NCI-H1092 treated with DMSO at 0.1 percent for 48 hours (cell line): ENCODE measurements at places on chromosomes 16 and 17.

DNA sequence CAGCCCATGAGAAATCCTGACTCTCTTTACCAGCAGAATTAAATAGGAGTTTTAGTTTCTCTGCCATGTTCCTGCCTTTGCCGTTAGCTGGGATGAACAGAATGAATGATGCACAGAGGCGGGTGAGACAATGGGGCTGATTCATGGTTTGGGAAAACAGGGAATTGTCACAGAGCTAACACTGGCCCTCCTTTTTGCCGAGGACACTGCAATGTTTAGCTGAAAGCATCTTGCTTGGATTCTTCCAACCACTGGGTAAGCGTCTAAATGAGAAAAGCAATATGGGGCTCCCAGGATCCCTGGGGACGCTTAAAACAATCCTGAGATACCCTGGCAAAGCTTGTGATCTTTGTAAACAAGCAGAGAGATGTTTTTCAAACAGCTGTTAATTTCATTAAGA lies 12.8 kb upstream of the PAFAH1B1 start:
- DNase-seq, result no peak

DNA sequence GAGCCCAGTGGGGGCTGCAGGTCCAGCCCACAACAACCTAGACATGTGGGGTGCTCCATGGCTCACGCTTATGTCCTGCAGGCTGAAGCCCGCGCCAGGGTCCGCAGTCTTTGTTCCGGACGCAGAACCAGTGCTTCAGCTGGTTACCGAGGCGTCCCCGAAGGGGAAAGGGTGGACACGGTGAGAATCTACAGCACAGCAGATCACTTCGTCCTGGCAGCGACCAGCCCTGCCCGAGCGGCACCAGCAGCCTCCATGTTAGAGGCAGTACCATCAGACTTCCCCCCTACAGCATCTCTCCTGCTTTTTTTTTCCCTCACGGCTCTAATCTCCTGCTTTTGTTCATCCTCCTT lies 1736.4 kb downstream of the TP53TG3F start:
- no peak for DNase-seq

GRCh38 chr17:59292174-59292523 lies 39.3 kb upstream of the YPEL2 start:
- no peak for DNase-seq

DNA sequence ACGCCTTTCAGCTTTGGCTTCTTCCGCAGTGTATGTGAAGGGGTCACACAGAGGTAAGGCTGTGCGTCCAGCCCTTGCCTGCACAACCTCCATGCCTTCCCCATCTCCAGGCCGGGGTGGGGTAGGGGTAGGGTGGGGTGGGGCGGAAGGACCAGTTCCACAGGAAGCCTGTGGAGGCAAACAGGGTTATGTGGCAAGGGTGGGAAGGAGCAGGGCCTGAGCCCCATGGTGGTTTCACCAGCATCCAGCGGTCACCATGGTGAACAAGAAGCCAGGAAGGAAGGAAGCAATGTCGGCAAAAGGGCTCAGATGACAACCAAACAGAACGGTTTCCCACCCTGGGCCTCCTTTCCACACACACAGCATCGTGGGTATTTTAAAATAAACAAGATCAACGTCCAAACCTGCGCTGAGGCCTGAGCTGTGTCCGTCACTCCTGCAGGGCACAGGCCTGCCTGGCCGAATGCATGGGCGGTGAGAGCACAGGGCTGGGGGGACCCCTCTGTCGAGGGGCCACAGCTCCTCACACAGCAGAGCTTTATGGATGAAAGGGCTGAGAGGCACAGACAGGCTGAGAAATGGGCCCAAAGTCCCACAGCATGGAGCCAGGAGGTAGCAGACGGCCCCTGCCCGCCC lies 80.5 kb downstream of the ZNF778 start:
- DNase-seq, result no peak

- no peak for DNase-seq
Measured at GRCh38 chr16:65375651-65376050, 253.8 kb upstream of the CDH11 start.

DNA sequence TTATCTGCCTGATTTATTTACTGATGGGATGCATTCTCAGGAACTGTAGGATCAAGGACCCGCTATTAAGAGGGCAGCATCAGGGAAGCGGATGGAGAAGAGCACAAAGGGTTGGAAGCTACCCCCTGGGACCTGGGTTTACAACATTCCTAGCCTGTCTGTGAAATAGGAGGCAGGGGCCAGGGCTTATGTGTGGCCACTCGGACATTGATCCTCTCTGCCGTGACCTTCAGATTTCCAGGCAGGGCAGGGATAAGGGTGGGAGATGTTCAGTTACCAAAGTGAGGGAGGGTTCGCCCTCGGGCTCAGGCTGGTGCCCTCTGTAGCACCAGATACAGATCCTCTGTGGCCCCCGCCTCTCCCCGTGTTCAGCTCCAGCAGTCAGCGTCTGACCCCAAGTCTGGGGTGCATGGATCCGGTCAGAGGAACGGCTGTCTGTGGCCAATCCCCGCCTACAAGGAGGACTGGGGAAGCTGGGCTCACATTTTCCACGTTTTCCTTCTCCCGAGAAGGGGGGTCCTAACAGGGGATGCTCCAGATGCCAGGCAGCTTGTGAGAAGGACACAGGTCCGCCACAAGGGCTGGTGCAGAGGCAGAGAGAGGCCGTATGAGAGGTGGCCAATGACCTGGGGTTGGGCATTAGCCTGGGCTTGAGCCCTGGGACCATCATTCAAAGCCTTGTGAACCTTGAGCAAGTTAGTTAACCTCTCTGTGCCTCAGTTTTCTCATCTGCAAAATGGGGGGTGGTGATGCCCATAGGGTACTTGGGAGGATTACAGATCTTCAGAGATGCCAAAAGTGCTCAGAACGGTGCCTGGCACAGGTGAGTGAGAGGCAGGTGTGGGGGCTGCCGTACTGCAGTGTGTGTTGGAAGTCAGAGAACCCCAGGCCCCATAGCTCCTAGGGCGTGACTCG lies 48.3 kb downstream of the ATP2C2 start:
- DNase-seq, result no peak

DNA sequence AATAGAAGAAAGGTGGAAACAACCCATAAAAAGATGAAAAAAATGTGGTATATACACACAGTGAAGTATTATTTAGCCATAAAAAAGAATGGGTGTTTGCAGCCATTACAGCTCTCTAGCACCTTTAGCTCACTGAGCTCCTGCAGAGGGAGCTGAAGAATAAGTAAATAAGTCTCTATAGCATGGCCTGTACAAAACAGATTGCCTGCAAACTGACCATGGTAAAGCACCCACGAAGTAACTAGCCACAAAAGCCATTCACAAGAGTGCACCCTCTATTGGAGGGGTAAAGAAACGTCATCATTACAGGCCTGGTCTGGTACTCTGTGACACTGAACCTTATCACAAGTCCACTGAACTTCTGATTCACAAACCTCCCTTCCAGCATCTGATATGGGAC lies 76.3 kb downstream of the USP32 start:
- DNase-seq, result no peak

DNA sequence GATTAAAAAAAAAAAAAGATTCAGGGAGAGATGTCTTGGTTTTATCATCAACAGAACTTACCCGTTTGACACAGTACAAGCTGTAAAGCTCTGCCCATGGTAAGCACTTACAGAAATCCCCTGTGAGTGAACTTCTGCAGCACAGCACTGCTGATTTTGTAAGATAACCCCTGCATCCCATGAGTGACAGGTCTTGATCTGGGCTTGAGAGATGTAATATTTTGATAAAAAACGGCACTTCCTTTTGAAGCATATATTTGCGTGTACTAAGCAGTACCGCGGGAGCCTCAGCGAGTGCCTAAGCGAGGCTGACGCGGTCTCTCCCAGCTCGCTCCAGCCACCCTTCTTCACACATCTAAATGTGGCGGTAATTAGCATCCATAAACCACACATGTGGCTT lies 50.5 kb downstream of the IKZF3 start:
- DNase-seq, result no peak

DNA sequence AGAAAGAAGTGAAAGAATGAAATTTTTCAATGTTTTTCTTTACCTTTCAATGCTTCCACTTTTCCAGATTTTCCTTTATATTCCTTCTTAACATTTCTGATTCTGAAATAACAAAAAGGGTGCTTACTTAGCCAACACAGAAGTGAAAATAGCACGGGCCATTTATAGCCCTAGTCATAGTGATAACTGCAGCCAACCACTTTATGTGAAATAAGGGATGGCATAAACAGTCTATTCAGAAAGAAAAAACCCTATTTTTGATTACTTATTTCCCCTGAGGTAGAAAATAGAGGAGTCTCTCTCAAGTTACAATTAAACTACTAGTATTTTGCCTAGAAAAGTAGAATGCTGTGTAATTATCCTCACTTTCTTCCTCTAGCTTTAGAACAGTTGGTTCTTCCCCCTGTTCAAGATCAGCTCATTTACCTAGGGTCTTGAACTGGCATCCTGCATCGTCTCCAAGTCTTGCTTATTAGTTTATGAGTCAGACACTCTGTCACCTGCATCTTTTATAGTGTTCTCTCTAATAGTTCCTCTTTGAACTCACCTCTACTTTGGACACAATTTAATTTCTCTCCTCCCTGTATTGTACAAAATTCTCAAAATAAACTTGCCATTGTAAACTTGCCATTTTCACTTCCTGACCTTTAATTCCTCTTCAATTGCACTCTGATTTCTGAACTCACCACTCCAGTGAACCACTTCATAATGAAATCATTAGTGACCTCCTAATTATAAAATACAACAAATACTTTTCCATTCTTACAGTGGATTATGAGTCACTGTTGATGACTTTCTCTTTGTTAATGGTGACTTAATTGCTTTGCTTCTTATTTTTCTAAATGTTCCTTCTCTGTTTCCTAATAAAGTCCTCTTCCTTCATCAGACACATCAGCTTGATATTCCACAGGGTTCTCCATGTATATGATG lies 23.6 kb downstream of the ABCA6 start:
- DNase-seq, result no peak

GRCh38 chr16:29663807-29664090 lies 702 bp downstream of the SPN start:
- no peak for DNase-seq

GRCh38 chr16:10138881-10139280 lies 43.3 kb downstream of the GRIN2A start:
- no peak for DNase-seq

DNA sequence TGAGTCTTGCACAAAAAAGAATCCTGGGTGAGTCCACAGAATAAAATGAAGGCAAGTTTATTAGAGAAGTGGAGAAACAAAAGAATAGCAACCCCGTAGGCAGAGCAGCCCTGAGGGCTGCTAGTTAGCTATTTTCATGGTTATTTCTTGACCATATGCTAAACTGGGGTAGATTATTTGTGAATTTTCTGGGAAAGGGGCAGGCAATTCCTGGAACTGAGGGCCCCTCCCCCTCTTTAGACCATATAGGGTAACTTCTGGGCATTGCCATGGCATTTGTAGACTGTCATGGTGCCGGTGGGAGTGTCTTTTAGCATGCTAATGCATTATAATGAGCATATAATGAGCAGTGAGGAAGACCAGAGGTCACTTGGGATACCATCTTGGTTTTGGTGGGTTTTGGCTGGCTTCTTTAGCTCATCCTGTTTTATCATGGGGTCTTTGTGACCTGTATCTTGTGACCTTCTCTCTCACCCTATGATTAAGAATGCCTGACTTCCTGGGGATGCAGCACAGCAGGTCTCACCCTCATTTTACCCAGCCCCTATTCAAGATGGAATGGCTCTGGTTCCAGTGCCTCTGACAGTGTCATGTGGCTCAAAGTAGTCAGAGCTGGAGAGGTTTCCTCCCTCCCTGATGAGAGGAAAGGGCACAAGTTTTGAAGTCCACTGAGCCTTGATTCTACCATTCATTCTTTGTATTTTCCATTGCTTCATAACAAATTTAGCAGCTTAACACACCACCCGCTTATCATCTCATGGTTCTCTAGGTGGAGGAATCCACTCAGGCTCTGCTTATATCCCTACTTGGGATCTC lies 55.7 kb upstream of the LGALS9 start:
- no peak for DNase-seq

DNA sequence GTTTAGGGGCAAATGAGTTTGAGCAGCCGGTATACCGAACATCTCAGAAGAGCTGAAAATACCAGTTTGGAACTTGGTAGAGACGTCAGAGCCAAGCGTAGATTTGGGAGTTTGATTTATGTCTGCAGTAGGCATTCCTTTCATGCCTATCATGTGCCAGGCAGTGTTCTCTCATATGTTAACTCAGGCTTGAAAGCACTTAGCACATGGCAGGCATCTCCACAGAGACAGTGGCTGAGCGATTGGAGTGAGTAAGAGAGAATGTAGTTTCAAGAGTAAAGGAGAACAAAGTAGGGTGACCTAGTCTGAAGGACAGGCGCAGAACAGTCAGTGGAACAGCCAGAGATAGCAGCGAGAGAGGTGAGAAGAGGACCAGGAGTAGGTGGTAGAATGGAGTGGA lies 207.0 kb downstream of the FTO start:
- DNase-seq, result no peak

DNA sequence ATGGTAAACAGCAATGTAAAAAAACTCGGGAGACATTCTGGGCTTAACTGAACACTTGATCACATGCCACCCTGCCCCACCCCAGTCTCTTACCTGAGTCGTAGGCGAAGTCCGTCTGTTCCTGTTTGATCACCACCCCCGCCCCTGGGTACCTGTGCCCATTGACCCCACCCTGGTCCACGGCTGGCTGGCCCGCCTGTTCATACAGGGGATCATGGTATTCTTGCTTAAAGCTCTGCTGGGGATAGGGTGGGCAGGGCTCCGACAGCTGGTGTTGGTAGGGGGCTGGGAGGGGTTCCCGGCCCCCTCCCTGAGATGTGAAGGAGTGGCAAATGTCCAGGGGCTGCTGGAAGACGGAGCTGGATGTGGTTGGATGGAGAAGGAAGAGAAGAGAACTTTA lies 13.6 kb downstream of the ETV4 start:
- no peak for DNase-seq

DNA sequence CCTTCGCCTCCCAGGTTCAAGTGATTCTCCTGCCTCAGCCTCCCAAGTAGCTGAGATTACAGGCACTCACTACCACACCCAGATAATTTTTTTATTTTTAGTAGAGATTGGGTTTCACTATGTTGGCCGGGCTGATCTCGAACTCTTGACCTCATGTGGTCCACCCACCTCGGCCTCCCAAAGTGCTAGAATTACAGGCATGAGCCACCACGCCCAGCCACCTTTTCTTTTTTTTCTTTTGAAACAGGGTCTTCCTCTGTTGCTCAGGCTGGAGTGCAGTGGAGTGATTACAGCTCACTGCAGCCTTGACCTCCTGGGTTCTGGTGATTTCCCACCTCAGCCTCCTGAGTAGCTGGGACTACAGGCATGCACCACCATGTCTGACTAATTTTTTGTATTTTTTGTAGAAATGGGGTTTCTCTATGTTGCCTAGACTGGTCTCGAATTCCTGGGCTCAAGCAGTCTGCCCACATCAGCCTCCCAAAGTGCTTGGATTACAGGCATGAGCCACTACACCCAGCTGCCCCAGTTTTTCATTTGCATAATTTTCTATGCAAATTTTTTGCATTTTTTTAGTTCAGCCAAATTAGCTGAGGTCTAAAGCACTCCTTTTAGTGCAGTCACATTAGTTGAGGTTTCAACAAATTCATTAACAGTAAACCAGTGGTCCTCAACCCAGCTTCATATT lies 11.3 kb downstream of the WWP2 start:
- no peak for DNase-seq

DNA sequence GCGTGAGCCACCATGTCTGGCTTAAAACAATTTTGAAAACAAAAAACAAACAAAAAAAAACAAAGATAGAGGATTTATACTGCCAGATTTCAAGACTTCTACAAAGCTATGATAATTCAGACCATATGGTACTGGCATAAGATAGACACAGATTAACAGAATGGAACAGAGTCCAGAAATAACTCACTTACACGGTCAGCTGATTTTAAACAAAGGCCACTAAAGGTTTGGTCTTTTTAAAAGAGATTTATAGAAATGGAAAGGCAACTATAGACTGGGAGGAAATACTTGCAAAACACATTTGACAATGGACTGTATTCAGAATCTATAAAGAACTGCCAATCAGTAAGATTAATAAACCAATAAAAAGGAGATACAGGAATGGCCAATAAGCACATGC lies 48.6 kb upstream of the MNT start:
- DNase-seq, result no peak
